ENCODE measurements at places on chromosomes 1 and 21.
A peak's percentile ranks its signal among the peaks of the same experiment; 100 is the strongest.

GRCh38 chr1:241292973-241293372 is 64.0 kb downstream of the RGS7 start:
- no peak for DNase-seq

DNA sequence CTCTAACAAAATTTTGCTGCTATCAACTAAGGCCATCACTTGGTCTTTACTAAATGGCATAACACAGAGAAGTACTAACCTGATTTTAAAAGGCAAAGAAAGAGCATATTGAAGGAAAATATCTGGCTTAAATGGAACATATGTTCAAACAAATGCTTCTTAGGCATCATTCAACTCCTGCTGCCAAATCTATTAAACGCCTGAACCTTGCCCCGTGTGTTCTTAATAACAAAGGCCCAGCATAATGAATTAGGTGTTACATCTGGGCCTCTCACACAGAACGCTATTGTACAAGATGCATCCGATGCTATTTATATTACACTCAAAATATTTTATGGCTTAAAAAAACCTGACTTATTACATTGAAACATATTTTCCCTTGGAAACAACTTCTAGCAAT is 48.4 kb downstream of the B3GALNT2 start:
- DNase-seq = no peak

- DNase-seq = no peak
Measured at GRCh38 chr1:38512024-38512767, 347.4 kb downstream of the RRAGC start.

DNA sequence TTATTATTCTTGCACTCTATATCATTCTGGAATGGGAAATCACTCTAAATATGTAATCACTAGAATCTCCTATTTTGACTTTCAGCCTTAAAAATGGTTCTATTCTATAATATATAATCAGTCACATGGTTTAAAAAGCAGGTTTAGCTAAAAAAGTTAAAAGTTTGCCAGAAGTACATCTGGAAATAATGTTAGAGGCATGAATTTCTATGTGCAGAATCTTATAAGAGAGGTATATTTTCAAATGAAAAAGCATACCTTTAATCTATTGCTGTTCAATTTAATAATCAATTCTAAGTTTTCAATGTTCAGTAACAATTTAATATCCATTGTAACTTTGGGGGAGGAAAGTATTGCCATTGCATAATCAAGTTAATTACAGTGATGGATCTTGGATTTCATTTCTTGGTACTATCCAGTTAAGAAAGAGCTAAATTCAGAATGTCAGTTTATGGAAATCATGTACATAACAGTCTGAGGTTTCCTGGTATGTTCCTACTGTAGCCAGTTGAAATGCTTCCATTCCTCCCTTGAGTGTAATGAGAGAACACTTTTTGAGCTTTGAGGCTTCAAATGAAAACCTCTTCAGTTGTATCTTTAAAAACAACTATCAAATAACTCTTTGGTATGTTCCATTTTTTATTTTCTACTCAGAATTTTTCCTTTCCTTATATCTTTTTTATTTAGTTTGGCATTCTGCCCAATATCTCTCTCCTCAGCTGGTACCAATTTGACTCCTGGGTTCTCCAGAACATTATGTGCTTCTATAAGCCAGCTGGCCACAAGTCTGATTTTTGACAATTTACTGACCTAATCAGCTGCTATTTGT is 175.7 kb upstream of the COL11A1 start:
- DNase-seq = peak; percentile 2

GRCh38 chr1:8711873-8712412 is 105.5 kb downstream of the RERE start:
- DNase-seq = no peak

- DNase-seq = peak; percentile 30
Measured at GRCh38 chr1:41108696-41109275, 87.3 kb upstream of the SLFNL1 start.

- DNase-seq = no peak
Measured at GRCh38 chr1:105337420-105337819, 1587.7 kb downstream of the AMY1C start.

DNA sequence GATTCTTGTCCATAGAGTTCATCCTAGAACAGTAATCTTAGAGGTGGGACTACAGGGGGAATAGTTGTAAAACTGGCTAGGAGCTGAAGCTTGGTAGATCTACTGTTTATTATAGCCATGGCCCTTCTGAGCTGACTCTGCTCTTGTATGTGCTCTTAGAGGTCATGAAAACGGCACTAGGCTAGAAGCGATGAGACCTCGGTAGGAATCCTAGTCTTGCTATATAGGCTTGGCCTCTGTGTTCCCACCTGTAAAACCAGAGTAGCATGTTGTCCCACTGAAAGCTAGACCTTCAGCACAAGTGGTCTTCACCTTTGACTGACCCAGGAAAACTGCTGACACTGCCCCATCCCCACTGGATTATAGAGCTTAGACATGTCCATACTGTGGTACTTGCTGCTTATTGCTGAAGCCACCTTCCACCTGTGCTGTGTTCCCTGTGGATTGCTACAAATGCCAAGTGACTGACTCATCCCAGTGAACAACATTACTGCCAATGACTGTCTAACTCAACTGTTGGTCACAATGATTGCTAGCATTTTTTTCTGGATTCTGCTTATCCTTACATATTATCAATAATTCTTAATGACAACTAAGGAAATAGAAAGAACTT is 23.0 kb upstream of the PIGC start:
- DNase-seq = peak; percentile 31

DNA sequence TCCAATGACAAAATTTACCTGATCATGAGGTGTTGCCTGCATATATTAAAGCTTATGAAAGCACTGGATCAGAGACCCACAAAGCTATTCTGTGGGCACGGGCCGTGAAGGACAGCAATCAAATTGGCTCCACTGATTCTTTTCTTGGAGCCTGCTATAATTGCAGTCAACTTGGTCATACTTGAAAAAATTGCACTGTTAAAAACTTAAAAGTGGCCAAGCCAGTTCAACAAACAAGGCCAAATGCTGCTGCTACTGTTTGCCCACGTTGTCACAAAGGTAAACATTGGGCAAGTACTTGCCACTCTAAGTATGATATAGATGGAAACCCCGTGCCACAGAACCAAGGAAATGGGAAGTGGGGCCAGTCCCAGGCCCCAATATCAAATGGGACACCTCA is 37.8 kb downstream of the CYP4A11 start:
- DNase-seq = no peak

DNA sequence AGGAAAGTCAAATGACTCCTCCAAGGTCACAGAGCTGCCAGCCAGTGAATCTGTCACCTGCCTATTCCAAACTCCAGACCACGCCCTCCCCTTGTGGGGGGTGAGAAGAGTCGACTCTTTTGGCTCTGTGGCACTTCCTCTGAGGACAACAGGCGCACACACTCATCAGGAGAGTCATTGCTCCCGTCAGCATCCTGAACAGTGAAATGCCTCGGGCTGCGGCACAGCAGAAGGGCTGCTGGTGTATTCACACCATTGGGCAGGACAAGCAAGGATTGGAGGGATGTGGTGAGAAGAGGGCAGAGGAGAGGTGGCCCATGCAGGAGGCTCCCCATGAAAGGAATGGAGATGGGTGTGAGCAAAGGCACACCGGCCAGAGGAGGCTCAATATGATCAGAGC is 239.0 kb downstream of the TOMM20 start:
- DNase-seq = peak; percentile 9

DNA sequence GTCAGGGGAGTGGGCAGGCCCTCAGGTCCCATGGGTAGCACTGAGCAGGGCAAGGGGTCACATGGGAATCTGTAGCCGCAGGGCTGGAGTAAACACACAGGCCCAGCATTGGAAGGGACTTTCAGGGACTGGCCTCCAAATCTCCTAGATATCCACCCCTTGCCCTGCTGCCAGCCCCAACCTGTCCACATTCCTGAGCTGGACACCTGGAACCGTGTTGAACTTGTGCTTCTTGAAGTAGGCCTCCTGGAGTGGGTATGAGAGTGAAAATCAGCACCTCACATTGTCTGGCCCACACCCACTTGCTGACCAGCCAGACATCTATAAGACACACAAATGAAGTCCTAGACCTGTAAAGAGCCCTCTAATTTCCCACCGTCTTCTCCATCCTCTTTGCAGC is 7.7 kb downstream of the POMGNT1 start:
- DNase-seq = no peak

DNA sequence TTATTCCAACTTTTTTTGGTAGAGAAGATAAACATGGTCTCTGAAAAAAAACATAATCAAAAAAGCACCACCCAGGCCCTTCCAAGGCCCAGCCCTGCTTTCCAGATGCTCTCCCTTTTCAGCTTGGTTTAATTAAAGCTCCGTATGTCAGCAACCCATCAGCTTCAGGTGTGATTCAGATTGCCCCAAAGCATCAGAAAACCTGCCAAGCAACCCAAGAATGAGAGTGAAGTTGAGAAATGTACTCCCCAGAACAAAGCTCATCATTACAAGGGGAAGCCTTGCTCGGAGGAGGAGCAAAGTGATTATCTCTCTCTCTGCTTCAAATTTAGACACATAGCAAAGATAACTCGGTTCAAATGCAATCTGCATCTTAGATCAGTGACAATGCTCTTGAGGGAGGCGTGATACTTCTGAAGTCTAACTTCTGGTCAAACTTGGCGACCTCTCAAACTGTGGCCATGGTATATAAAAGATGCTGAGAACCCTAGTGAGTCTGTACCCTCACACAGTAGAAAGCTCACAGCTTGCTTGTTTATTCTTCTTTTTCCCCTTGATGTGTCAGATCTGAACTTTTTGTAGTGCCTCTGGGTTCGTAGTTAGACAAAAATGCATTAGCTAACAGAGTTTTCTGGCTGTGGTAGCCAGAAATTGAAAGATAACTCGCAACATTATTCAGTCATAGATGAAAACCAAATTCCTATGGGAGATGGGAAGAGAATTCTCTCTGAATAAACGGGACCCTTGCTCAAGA is 63.3 kb upstream of the ZC3H11B start:
- DNase-seq = peak; percentile 28

- no peak for DNase-seq
Measured at GRCh38 chr1:36602184-36602583, 119.5 kb upstream of the CSF3R start.

- DNase-seq = no peak
Measured at GRCh38 chr1:179818260-179818659, 59.3 kb downstream of the TOR1AIP2 start.

- DNase-seq = no peak
Measured at GRCh38 chr1:197093226-197093885, 26.3 kb upstream of the F13B start.

- no peak for DNase-seq
Measured at GRCh38 chr1:221157026-221157761, 278.0 kb downstream of the HLX start.

DNA sequence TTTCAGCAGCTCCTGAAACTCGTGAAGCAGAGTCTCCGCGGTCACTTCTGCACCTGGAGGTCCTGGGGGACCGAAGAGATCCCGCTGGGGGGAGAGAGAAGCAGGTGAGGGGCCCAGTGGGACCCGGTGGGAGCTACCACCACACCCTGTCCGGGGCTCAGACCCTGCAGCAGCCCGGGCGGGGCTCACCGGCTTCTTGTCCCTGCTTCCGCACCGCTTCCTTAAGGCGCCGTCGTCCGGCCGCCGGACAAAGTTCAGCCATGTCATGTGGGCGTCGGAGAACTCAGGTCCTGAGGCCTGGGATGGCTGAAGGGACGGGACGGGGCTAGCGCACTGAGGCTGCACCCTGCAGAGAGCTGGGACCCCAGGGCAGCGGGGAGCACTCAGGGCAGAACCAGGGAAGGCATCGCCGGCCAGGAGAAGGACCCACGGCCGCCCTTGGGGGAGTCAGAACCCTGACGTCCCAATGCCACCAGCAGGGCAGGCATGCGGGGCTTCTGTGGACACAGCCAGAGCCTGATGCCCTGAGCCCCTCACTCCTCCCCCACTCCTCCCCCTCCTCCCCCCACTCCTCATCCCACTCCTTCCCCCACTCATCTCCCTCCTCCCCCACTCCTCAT is 2.2 kb downstream of the C1QTNF12 start:
- no peak for DNase-seq

DNA sequence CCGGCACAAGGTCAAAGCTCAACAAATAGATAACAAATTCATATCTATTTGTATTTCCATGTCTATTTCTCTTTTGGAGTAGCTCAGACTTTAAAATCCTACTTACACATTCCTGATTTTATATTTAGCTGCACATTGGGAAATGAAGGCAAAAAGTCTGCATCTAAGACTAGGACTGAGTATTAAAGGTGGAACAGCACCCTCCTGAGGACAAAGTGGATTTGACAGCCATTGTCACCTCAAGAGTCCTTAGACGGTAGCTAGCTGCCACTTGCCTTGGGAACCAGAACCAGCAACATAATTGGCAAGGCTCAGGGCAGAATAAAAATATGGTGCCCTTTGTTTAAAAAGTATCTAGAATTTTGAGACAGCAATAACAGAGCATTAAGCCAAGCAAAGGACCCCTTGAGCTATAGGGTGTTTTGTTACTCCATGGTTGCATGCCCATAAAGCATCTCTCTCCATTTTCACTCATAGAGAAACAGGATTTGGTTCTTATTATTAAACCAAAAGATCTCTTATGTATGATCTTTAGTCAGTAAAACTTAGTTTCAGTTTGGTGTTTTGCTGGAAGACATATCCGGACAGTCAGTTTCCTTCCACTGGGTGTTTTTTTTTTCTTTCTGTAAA is 30.0 kb upstream of the SGIP1 start:
- DNase-seq = peak; percentile 75

DNA sequence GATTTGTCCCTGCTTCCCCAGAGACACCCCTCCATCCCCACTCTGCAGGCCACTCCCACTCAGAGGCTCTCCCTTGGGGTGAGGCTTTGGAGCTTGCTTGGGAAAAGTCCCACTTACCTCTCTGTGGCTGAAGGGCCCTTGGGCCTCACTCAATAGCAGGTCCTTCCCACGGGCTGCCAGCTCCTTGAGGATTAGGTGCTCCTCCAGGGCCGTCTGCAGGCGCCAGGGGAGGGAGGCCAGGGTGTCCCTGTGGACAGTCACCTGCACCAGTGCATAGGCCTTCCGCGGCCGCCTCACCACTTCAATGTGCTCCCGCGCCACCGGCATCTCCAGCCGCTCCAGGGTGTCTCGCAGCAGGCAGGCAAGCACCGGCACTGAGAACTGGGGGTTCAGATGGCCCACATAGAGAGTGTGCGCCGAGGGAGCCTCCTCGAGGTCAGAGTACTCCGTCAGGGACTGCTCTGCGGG is 1.4 kb downstream of the SLFNL1 start:
- no peak for DNase-seq

DNA sequence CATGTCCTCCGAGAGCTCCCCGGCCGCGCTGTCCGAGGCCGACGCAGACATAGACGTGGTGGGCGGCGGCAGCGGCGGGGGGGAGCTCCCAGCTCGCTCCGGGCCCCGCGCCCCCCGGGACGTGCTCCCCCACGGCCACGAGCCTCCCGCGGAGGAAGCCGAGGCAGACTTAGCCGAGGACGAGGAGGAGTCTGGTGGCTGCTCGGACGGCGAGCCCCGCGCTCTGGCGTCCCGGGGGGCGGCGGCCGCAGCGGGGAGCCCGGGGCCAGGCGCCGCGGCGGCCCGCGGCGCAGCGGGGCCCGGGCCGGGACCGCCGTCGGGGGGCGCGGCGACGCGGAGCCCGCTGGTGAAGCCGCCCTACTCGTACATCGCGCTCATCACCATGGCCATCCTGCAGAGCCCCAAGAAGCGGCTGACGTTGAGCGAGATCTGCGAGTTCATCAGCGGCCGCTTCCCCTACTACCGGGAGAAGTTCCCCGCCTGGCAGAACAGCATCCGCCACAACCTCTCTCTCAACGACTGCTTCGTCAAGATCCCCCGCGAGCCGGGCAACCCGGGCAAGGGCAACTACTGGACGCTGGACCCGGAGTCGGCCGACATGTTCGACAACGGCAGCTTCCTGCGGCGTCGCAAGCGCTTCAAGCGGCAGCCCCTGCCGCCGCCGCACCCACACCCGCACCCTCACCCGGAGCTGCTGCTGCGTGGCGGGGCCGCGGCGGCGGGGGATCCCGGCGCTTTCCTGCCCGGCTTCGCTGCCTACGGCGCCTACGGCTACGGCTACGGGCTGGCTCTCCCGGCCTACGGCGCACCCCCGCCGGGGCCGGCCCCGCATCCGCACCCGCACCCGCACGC is 547 bp downstream of the FOXD2 start:
- no peak for DNase-seq
